ENCODE measurements at places on chromosomes 3 and 15.

DNA sequence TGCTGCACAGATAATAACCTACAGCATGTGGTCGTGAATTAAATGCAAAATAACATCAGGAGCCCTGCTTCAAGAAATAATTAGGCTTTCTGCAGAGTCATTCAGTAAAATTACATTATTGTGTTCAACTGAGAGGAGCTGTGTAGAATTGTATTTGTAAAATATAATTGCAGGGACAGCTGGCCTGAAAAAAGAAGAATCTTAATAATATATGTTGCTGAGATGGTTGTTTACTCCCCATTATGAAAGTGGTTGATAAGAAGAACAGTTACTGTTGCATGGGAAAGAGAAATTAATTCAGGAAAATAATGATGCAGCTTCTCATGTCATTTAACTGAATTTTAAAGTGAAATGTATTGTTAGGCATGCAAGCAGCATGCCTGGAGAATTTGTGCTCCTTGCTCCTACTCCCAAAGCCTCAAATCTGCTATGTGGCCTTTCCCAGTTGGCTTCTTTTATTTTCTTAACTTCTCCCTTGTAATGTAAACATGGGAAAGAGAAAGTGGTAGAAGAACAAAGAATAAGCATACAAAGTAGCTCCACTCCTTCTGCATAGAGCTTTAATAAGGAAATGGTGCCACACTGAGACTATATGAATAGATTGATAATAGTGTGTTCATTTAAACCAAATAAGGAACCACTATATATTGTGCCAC, 100.1 kb downstream of the VGLL3 start:
- no peak for DNase-seq

DNA sequence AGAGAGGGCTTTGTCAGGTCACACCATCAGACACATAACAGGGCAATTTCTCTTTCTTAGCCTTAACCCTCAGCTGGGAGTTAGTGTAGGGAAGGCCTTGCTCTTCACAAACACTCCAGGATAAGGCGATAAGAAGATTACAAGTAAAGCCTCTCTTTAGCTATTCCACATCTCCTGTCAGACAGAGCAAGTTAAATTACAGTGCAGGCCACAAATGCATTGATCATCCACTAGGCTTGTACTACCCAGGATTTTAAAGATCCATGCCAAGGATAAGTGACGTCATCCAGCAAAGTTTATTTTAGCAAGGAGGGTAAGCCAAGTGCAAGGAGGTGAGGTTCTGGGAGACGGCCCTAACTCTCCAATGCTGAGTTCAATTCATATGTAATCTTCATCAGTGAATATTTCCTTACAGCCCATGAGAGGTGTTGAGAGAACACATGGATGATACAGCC, 890.6 kb upstream of the NR2F2 start:
- DNase-seq = no peak

DNA sequence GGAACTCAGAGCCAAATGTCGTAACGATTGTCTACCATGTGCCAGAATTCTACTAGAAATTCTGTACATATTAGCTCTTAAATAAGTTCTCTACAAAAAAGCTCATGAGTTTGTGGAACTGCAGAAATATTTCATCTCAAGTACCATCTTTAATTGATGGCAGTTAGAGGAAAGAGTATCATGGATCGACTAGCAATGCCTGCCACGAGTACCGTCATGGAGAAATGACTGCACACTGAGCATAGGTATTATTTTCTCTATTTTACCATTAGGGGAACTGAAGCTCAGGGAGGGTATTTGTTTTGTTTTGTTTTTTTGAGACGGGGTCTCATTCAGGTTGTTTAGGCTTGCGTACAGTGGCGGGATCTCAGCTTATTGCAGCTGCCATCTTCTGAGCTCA, 2.8 kb downstream of the RPUSD3 start:
- no peak for DNase-seq

DNA sequence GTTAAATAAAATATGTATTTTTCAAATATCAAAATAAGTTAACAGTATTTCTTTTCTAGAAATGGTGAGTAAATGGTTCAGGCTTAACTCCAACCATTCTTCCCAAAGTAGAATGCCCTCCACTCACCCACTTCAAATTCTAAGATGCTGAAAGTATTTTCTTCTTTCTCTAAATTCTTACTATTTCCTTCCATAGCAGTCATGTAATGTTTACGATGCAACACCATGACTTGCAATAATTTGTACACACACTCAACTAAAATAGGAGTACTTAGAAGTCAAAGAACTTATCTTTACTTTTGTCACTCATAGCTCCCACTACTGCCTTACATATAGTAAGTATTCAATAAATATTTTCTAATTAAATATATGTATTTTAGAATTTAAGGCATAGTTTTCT, 65.0 kb downstream of the AQR start:
- no peak for DNase-seq

GRCh38 chr3:191721990-191722389, 261.0 kb downstream of the PYDC2 start:
- no peak for DNase-seq

DNA sequence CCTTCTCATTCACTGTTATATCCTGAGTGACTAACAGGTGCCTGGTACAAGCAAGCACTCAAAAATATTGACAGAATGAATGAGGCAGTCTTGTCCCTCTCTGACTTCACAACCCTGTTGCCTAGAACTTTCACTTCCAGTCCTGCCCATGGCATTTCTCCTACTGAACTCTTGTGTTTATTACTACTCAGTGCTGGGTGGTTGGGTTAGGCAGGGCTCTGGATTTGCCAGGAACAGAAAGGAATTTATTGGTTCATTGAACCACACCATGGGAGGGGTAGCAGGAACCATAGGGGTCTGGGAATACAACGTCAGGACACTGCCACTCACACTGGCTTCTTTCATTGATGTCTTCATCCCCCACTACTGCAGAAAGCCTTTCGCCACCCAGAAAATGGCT, 41.9 kb upstream of the SEMA4B start:
- DNase-seq = no peak

DNA sequence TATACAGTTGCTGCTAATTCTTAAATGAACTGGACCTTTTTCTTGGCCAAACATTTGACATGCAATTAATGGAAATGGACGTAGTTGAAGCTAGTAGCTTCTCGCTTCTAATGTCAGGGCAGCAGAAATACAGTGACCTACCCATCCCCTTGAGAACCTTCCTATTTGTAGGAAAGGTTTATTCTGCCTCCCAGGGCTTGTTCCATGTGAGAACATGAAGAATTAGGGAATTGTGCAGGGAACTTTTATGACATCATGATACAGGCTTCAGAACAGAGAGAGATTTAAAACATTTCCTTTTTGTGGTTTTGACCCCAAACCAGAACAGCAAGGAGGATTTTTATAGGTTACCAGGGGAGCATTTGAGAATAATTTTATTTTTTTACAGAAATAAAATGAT, 406.6 kb upstream of the PPP2R3A start:
- DNase-seq = no peak

GRCh38 chr15:98873441-98874218, 134.0 kb downstream of the PGPEP1L start:
- DNase-seq = no peak

- DNase-seq = no peak
Measured at GRCh38 chr3:66467996-66468735, 32.7 kb downstream of the LRIG1 start.

DNA sequence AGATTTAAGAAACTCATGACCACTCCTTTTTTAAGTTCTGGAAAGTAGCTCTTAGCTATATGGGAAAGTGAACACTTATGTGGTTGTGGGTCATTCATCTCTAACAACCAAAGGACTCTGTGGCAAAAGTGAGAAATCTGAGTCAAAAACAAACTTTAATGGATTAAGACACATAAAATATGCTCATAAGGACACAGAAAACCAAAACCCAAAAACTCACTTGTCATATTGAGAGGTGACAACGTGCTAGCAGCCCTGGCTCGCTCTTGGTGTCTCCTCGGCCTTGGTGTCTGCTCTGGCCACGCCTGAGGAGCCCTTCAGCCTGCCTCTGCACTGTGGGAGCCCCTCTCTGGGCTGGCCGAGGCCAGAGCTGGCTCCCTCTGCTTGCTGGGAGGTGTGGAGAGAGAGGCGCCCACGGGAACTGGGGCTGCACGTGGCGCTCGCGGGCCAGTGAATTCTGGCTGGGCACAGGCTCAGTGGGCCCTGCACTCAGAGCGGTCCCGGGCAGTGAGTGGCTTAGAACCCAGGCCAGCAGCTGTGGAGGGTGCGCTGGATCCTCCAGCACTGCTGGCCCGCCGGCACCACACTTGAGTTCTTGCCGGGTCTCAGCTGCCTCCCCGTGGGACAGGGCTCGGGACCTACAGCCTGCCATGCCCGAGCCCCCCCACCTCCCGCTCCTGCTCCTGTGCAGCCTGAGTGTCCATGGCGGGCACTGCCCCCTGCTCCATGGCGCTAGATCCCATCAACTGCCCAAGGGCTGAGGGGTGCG, 30.3 kb upstream of the SKIL start:
- no peak for DNase-seq

DNA sequence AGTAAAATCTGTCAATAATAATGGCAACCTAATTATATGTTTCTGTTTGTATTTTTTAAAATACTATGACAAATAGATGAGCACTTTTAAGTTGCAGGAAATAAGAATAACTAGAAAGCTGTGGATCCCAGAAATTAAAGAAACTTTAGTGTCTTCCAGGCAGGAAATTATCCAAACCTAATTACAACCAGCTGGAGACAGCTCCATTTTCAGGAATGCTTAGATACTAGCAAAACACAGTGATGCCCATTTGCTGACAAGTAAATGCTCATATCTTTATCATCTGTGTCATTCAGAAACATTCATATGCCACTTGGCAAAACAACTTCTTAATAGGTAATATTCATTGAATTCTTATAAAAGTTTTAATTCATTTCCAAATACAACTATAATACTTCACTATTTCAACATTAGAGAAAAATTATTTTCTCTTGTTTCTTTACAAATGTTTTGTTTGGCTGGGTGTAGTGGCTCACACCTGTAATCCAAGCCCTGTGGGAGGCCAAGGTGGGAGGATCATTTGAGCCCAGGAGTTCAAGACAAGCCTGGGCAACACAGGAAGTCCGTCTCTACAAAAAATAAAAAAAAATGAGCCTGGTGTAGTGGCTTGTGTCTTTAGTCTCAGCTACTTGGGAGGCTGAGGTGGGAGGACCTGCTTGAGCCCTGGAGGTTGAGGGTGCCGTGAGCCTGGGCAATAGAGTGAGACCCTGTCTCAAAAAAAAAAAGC, 169.1 kb upstream of the TSPAN3 start:
- no peak for DNase-seq

- no peak for DNase-seq
Measured at GRCh38 chr15:69338535-69339213, 40.0 kb downstream of the PAQR5 start.

DNA sequence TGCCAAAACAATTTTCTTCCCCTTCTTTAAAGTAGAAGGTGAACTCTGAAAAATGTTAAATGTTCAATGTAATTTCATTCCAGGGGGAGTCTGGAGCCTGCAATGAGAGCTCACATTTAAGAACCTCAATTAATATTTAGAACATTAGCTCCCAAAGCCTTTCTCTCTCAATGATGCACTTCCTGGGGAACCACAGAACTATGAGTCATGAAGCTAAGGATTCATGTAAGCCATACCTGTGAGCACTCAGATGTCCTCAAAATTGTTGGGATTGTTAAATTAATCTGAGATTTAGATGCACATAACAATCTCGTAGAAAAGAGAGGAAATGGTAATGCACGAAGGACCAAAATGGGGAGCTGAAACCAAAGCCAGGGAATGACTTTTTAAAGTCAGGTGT, 244.2 kb upstream of the LRIG1 start:
- DNase-seq = no peak

DNA sequence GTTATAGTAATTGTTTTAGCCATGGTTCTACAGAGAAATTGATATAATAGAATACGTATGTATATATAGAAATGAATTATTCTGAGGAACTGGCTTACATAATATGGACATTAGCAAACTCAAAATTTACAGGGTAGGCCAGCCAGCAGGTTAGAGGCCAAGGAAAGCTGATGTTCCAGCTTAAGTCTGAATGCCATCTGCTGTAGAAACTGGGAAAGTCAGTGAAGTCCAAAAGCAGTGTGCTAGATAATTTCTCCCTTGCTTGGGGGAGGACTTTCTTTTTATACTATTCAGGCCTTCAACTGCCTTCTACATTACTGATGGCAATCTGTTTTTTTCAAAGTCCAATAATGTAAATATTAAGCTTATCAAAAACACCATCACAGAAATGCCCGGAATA, 1174.7 kb downstream of the ZPLD1 start:
- no peak for DNase-seq

All from activated CD4-positive, alpha-beta T cell treated with anti-CD3 and anti-CD28 coated beads for 48 hours (primary cell).